ENCODE measurements at places on chromosomes 1 and 21.

DNA sequence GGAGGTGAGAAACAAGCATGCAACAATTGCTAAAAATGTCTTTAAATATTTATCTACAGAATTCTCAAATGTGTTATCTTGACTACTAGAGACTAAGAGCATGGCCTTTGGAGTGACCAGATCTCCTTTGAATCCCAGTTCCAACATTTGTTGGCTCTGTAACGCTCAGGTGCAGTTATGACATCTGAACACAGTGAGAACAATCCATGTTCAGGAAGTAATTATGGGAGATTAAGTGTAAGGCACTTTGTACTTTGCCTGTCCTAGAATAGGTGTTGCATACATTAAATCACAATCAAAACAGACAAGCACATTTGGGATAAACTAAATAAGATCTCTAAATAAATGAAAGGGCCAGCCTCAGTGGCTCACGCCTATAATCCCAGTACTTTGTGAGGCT lies 454.5 kb downstream of the SMYD3 start:
- no peak for DNase-seq
- no peak overlapping the region for H3K4me3 ChIP-seq
- no peaks in the 10 kb centered on the region for H3K4me1 ChIP-seq
- H3K36me3 ChIP-seq = no peaks in the 10 kb centered on the region
- no peaks in the 10 kb centered on the region for H3K27me3 ChIP-seq

GRCh38 chr1:21337010-21337437 lies 46.8 kb upstream of the ECE1 start:
- H3K36me3 ChIP-seq = no peaks in the 10 kb centered on the region
- H3K27me3 ChIP-seq = no peaks in the 10 kb centered on the region
- H3K4me1 ChIP-seq = peaks cover 72% of the 10 kb centered on the region

GRCh38 chr1:199046618-199047017 lies 407.8 kb downstream of the PTPRC start:
- H3K36me3 ChIP-seq = no peaks in the 10 kb centered on the region
- H3K4me3 ChIP-seq = no peak overlapping the region
- no peaks in the 10 kb centered on the region for H3K27me3 ChIP-seq
- H3K4me1 ChIP-seq = no peaks in the 10 kb centered on the region

DNA sequence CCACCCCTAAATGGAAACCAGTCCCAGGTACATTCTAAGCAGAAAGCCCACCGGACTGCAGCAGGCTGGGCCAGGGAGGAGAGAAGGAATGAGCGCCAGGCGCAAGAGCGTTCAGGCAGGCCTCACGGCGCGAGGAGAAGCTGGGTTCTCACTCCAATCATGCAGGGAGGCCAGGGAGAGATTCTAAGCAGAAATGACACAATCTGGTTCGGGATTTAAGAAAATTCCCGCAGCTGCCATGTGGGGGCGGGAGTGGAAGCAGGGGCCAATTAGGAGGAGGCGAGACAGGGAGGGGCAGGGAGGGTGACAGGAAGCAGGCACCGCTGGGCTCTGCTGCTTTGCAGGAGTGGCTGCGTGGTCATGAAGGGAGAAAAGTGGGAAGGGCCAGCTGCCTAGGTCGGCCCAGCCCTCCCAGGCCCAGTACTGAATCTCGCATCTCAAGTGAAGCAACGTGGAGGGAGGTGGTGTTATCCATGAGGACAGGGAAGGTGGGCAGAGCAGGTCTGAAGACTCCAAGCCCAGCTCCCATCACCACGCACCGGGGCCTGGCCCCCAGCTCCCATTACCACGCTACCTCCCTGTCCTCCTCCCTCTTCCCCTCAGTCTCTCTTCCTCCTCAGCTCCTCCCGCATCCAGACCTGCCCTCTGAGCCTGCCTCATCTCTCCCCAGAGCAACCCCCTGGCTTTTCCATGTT lies 11.8 kb downstream of the NPHP4 start:
- no peaks in the 10 kb centered on the region for H3K27me3 ChIP-seq
- peaks cover 4% of the 10 kb centered on the region for H3K36me3 ChIP-seq
- peak overlapping the region; percentile 10 for H3K27ac ChIP-seq
- no peak overlapping the region for H3K4me3 ChIP-seq
- DNase-seq = peak; percentile 51

GRCh38 chr1:21607549-21608529 lies 61.3 kb downstream of the RAP1GAP start:
- DNase-seq = peak; percentile 97
- H3K27ac ChIP-seq = peak overlapping the region; percentile 10
- no peak overlapping the region for H3K4me3 ChIP-seq
- H3K4me1 ChIP-seq = peaks cover 6% of the 10 kb centered on the region

- H3K4me3 ChIP-seq = no peak overlapping the region
- no peaks in the 10 kb centered on the region for H3K27me3 ChIP-seq
- H3K4me1 ChIP-seq = no peaks in the 10 kb centered on the region
- no peaks in the 10 kb centered on the region for H3K36me3 ChIP-seq
- no peak for DNase-seq
Observed at GRCh38 chr1:59122527-59122926, 174.4 kb upstream of the FGGY start.

- no peaks in the 10 kb centered on the region for H3K4me1 ChIP-seq
- no peak overlapping the region for H3K4me3 ChIP-seq
- no peaks in the 10 kb centered on the region for H3K27me3 ChIP-seq
- no peak for DNase-seq
- peaks cover 21% of the 10 kb centered on the region for H3K36me3 ChIP-seq
- H3K27ac ChIP-seq = no peak overlapping the region
Observed at GRCh38 chr1:84236256-84236655, 65.3 kb upstream of the SAMD13 start.

- H3K27ac ChIP-seq = no peak overlapping the region
- no peaks in the 10 kb centered on the region for H3K36me3 ChIP-seq
- H3K27me3 ChIP-seq = no peaks in the 10 kb centered on the region
- H3K4me1 ChIP-seq = no peaks in the 10 kb centered on the region
Observed at GRCh38 chr1:4344065-4344732, 310.2 kb upstream of the AJAP1 start.

DNA sequence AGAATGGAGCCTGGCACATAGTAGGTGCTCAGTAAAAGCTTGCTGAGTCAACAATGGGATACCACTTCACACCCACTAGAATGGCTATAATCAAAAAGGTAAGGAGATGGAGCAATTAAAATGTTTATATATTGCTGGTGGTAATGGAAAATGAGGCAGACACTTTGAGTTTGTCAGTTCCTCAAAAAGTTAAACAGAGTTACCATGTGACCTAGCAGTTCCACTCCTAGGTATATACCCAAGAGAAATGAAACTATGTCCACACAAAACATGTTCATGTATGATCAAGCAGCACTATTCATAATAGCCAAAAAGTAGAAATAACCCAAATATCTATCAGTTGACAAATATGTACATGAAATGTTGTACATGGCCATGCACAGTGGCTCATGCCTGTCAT lies 74.8 kb upstream of the ECE1 start:
- DNase-seq = no peak
- no peak overlapping the region for H3K27ac ChIP-seq
- no peak overlapping the region for H3K4me3 ChIP-seq
- H3K4me1 ChIP-seq = peaks cover 11% of the 10 kb centered on the region

- DNase-seq = peak; percentile 77
- H3K4me1 ChIP-seq = no peaks in the 10 kb centered on the region
- H3K27me3 ChIP-seq = no peaks in the 10 kb centered on the region
- no peak overlapping the region for H3K27ac ChIP-seq
- no peaks in the 10 kb centered on the region for H3K36me3 ChIP-seq
Observed at GRCh38 chr1:24070821-24071393, 41.0 kb downstream of the MYOM3 start.

DNA sequence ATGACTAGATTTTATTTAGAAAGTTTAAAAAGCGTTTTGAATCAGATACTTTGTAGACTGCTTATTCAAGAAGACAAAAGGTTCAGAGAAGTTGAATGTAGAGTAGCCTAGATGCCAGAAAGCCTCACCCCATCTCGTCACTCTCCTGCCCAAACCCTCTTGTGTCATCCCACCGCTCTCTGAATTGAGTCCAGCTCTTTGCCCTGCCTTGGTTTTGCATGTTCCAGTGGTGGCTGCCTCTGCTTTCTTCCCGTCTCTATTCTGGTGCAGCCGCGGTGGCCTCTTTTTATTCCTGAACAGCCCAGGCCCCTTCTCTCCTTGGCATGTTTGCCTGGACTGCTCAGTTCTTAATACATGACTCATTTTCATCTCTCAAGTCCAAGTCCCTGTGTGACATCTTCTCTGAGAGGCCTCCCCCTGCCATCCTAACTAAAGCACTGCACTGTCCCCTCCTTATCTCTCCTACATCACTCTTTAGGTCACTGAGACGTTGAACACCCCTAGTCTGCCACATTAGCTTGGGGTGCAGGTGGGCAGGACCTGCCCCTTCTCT lies 22.9 kb downstream of the PRDM2 start:
- H3K4me1 ChIP-seq = no peaks in the 10 kb centered on the region
- no peak overlapping the region for H3K27ac ChIP-seq
- no peak for DNase-seq
- H3K36me3 ChIP-seq = no peaks in the 10 kb centered on the region

GRCh38 chr1:64502083-64502482 lies 32.2 kb downstream of the CACHD1 start:
- no peak for DNase-seq
- H3K4me3 ChIP-seq = no peak overlapping the region
- H3K4me1 ChIP-seq = peaks cover 15% of the 10 kb centered on the region
- H3K36me3 ChIP-seq = no peaks in the 10 kb centered on the region

- H3K27ac ChIP-seq = peak overlapping the region; percentile 94
- H3K4me3 ChIP-seq = peak overlapping the region; percentile 95
- no peaks in the 10 kb centered on the region for H3K27me3 ChIP-seq
Observed at GRCh38 chr1:1272341-1273208, 1.1 kb downstream of the UBE2J2 start.

GRCh38 chr1:245760301-245760700 lies 605.5 kb downstream of the KIF26B start:
- no peak overlapping the region for H3K4me3 ChIP-seq
- H3K4me1 ChIP-seq = no peaks in the 10 kb centered on the region

- no peak for DNase-seq
- no peaks in the 10 kb centered on the region for H3K27me3 ChIP-seq
- H3K27ac ChIP-seq = no peak overlapping the region
- H3K4me1 ChIP-seq = peaks cover 7% of the 10 kb centered on the region
- no peak overlapping the region for H3K4me3 ChIP-seq
Observed at GRCh38 chr1:39023140-39023539, 3.0 kb upstream of the NDUFS5 start.

DNA sequence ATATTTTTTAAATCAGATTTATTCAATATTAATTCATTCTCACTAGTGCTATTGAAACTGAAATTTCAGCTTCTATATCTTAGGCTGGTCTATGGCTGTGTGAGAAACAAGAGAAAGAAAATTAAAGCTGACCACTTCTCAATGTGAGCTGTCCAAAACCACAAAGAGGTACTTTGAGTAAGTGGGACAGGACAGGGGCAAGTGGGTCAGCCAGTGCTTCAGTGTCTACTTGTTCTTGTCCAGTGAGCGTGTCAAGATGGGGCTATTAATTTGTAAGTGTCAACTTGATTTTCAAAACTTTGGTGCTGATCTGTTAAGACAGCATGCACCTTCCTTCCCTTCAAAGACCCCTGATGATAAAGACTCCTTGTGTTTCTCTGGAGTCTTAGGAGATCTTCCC lies 533.9 kb downstream of the PLPP3 start:
- H3K27me3 ChIP-seq = no peaks in the 10 kb centered on the region
- no peak for DNase-seq
- no peak overlapping the region for H3K27ac ChIP-seq
- H3K4me1 ChIP-seq = no peaks in the 10 kb centered on the region
